NCI-H460 (cell line): ENCODE measurements at places on chromosomes 6 and 20.
A peak's percentile ranks its signal among the peaks of the same experiment; 100 is the strongest.

GRCh38 chr6:129197154-129197553 lies 314.2 kb downstream of the LAMA2 start:
- DNase-seq, result no peak

DNA sequence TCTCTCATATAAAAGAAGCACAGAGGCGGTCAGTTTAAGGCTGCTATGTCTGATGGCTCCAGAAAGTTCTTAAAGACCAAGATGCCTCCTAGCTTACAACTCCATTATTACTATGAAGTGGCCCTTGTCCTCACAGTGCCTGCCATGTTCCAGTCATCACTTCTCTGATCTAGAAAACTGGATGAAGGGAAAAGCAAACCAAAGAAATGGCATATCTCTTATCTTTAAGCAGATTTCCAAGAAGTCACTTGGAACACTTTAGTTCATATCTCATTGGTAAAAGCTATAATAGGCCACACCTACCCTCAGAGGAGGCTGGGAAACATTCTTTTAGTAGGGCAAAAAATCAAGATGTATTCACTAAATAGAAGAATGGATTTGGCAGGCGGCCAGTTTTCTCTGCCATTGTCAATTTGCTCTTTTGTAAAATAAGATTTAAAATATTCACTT lies 289.6 kb downstream of the TBC1D7 start:
- no peak for DNase-seq

GRCh38 chr20:2206957-2207769 lies 88.6 kb upstream of the TGM3 start:
- peak; percentile 36 for DNase-seq

GRCh38 chr6:163309491-163310026 lies 105.0 kb upstream of the QKI start:
- no peak for DNase-seq

- DNase-seq, result no peak
Observed at GRCh38 chr6:159804504-159804903, 4.4 kb downstream of the PNLDC1 start.
